SHP77 treated with DMSO at 0.1 percent for 48 hours (cell line): ENCODE measurements at places on chromosomes 6 and 20.

GRCh38 chr6:157608221-157609075, 214.6 kb upstream of the SNX9 start:
- no peak for DNase-seq

- DNase-seq = peak; percentile 51
These were observed at the start of gene MYLK2 for GRCh38 chr20:31819083-31819784. MYLK2 (plus strand) TSS chr20:31819356; CDS start chr20:31819581, 225 bp downstream.

DNA sequence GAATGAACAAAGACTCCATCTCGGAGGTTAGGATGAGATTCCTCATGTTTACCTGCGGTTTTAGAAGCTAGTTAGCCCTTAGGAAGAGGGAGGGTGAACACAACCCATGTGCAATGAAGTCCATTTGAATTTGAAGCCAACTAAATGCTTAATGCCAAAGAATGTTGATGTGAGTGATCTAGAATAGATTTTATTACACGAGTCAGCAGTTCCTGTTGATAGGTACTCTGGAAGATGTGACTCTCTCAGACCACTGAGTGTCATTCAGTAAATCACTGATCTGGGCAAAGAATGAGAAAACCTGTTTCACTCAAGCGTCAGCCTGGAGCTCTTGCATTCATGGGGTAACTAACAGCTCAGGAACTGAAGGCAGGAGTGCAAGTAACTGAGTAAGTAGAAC, 106.3 kb downstream of the TBC1D7 start:
- no peak for DNase-seq

DNA sequence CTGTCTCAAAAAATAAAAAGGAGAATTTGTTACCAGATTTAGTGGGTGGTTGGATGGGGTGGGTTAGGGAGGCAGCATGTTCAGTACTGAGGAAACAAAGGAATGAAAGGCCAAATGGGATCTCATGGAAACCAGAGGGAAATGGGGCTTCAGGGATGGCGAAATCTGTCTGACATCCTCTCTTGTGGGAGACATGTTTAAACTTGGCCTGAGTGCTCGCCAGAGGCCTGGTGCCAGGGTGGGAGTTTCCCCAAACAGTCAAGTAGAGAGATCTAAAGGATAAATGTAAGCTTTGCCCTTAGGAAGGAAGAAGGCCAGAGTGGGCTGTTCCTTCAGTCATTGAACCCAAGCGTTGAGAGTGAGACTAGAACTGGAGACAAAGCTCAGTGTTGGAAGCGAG, 61.9 kb upstream of the AKIRIN2 start:
- no peak for DNase-seq

GRCh38 chr6:16334671-16335070, 96.3 kb downstream of the GMPR start:
- no peak for DNase-seq

DNA sequence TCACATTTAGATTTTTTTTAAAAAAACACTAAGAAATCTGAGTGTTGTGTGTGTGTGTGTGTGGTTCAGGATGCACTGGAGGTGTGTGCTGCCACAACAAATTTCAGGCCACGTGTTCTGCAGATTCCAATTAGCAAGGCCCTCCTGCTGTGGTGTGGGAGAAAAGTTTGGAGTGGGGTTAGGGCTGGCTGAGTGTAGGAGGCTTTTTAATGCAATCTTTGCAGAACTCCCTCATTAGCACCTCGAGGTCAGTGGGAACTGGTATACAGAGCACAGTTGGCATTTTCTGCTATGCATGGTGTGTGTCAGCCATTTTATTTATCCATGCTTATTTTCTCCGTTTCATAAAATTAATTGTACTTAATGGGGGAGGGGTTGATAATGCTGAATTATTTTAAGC, 187.6 kb downstream of the SOX4 start:
- no peak for DNase-seq

GRCh38 chr20:50152394-50153152, 950 bp downstream of the PEDS1 start:
- no peak for DNase-seq

- no peak for DNase-seq
These were observed 109.5 kb downstream of the SNX5 start for GRCh38 chr20:17859002-17859615.

GRCh38 chr6:137518386-137518983, 24.3 kb upstream of the OLIG3 start:
- no peak for DNase-seq

- DNase-seq = no peak
These were observed 4.1 kb downstream of the ATP9A start for GRCh38 chr20:51763965-51764602.

- DNase-seq = no peak
These were observed 75.9 kb upstream of the MYL9 start for GRCh38 chr20:36465109-36466080.

DNA sequence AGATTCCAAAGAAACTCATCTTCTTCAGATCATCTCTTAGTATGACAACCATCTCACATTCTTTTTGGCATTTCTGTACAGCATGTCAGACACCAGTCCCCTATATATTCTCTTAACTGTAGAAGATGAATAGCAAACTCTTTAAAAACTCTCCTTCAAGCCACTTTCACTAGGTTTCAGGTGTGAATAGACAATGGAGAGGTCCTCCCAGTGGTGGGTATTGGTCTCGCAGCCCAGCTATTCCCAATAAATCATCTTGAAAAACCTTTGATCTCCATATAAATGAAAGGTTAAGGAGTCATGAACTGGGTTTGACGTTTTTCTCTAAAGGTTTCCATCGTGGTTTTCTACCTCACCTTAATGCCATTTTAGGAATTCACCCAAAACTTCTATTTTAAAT, 180.0 kb downstream of the GJA1 start:
- DNase-seq = no peak

DNA sequence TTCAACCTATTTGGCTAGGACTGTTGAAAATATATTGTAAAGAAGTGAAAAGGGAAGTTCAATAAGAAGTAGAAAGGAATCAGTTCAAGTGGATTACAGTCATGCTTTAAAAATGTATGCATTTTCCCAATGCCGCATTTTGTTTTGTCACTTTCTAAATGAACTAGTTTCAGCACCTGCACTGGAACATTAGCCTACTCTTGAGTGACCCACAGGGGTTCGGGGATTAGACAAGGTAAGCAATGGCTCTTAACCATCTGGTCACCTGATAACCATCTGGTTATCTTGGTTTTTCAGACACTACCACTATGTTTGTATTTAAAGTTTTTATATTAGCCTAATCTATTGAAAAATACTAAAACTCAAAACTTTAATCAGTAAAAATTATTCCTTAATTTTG, 97.6 kb downstream of the CD164 start:
- DNase-seq = no peak

- DNase-seq = no peak
These were observed 13.7 kb downstream of the TAB2 start for GRCh38 chr6:149331043-149331807.

- no peak for DNase-seq
These were observed 34.5 kb downstream of the TPBG start for GRCh38 chr6:82397962-82398692.
